ENCODE measurements at places on chromosomes 3 and 15.

GRCh38 chr3:120102674-120103073 lies 8.4 kb upstream of the GSK3B start:
- H3K27me3 ChIP-seq = no peaks in the 10 kb centered on the region
- peaks cover 4% of the 10 kb centered on the region for H3K36me3 ChIP-seq
- H3K4me1 ChIP-seq = no peaks in the 10 kb centered on the region
- DNase-seq = no peak
- H3K4me3 ChIP-seq = no peak overlapping the region

DNA sequence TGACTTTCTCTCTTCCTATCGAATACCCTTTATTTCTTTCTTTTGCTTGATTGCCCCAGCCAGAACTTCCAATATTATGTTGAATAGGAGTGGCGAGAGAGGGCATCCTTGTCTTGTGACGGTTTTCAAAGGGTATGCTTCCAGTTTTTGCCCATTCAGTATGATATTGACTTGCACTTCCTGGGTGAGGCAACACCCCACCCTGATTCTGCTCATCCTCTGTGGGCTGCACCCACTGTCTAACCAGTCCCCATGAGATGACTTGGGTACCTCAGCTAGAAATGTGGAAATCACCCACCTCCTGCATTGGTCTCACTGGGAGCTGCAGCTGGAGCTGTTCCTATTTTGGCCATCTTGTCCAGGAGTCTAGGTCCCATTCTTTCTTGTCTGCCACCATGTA lies 44.8 kb upstream of the KCNH8 start:
- H3K36me3 ChIP-seq = no peaks in the 10 kb centered on the region
- no peak for DNase-seq
- no peak overlapping the region for H3K4me3 ChIP-seq
- no peak overlapping the region for H3K27ac ChIP-seq
- no peaks in the 10 kb centered on the region for H3K27me3 ChIP-seq

DNA sequence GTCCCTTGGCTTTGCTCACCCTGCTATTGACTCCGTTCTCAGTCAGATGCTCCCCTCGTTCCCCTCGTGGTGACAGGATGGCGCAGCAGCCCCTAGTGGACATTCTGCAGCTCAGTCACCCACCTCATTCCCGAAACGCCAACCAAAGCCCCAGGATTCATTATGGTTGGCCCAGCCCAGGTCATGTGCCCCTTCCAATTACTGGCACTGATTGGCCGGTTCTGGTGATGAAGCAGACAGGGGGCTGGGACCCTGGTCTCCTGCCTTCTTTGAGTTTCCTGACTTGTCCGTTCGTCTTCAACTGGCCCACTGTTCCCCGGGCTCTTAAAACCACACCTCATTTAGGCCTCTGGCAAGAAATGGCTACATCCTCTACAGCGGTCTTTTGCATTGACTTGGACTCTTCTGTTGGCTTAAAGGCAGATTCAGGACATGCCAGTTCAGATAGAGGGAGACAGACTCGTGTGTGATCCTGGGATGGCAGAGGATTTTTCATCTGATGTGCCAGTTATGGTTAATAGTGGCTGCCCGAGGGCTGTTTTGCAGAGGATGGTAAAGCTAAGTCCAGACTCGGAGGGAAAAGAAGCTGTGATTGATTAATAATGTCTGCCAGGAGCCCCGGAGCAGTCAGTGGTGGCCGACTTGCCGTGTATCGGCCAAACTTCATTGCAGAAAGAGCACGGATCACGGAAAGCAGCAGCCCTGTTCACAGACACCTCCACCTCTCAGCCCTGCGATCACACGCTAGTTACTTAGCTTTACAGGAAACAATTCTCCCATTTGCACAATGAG lies 37.8 kb downstream of the LSM3 start:
- no peaks in the 10 kb centered on the region for H3K4me1 ChIP-seq
- no peak overlapping the region for H3K27ac ChIP-seq
- H3K36me3 ChIP-seq = no peaks in the 10 kb centered on the region

DNA sequence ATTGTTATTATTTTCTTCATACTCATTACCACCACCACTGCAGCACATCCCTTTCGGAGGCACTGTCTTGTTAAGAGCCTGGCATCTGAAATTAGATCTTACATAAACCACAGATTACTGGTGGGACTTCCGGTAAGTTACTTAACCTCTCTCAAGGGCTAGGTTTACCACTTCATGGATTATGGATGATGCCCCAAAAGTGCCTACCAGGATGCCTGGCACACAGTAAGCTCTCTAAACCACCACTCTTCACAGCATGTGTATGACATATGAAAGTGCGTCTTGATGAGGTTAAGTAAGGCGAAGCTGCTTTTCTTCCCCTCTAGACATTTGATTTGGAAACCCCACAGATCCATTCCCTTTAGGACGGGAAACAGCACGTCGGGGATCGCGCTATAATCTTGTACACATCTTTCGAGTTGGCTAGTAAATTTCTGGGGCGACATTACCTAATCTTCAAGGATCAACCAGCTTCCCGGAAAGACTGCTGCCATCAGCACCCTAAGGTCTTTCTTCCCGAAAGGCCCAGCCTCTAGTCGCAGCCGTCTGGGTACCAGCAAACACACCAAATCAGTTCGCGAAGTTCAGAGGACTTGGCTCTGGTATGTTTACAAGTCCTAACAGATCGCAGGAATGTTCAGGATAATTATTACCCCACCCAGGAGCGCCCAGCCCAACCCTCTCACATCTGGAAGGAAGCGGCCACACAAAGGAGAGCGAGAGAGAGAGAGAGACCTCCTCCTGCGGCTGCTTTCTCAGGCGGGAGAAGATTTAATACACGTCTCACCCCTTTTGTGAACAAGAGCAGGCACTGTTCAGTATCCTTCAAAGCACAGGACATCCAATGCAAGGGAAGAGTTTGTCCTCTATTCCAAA lies 155.1 kb upstream of the FRMD4B start:
- H3K4me3 ChIP-seq = no peak overlapping the region
- peaks cover 41% of the 10 kb centered on the region for H3K27me3 ChIP-seq
- H3K4me1 ChIP-seq = peaks cover 21% of the 10 kb centered on the region
- no peak overlapping the region for H3K27ac ChIP-seq

DNA sequence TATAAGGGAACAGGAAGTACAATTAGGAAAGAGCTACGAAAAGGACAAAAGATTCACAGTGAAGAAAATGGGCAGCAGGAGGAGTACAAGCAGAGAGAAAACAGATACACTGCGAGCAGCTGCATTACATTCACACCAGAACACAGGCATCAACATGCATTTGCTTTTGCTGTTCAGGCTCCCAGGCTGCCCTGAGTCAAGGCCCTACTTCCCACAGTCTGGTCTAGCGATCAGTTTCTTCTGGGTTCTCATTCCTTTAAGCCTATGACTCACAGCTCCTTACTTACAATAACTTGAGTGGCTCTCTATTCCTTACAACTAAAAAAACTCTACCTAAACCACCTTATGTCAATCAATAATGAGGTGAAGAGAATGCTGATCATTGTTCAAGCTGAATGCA lies 24.5 kb upstream of the ZNF445 start:
- peaks cover 33% of the 10 kb centered on the region for H3K36me3 ChIP-seq
- H3K4me3 ChIP-seq = no peak overlapping the region
- no peaks in the 10 kb centered on the region for H3K27me3 ChIP-seq
- no peak for DNase-seq
- no peaks in the 10 kb centered on the region for H3K4me1 ChIP-seq

GRCh38 chr3:172087602-172088580 lies 48.5 kb downstream of the FNDC3B start:
- no peaks in the 10 kb centered on the region for H3K36me3 ChIP-seq
- H3K27ac ChIP-seq = no peak overlapping the region
- peaks cover 21% of the 10 kb centered on the region for H3K4me1 ChIP-seq
- H3K4me3 ChIP-seq = no peak overlapping the region
- DNase-seq = no peak

GRCh38 chr15:66786222-66786621 lies 84.2 kb downstream of the SMAD6 start:
- no peak for DNase-seq
- no peak overlapping the region for H3K4me3 ChIP-seq
- H3K4me1 ChIP-seq = peaks cover 19% of the 10 kb centered on the region
- no peaks in the 10 kb centered on the region for H3K27me3 ChIP-seq
